ENCODE measurements at places on chromosomes 6 and 20.

- DNase-seq = no peak
Measured at GRCh38 chr20:25541676-25542075, 43.7 kb downstream of the NINL start.

DNA sequence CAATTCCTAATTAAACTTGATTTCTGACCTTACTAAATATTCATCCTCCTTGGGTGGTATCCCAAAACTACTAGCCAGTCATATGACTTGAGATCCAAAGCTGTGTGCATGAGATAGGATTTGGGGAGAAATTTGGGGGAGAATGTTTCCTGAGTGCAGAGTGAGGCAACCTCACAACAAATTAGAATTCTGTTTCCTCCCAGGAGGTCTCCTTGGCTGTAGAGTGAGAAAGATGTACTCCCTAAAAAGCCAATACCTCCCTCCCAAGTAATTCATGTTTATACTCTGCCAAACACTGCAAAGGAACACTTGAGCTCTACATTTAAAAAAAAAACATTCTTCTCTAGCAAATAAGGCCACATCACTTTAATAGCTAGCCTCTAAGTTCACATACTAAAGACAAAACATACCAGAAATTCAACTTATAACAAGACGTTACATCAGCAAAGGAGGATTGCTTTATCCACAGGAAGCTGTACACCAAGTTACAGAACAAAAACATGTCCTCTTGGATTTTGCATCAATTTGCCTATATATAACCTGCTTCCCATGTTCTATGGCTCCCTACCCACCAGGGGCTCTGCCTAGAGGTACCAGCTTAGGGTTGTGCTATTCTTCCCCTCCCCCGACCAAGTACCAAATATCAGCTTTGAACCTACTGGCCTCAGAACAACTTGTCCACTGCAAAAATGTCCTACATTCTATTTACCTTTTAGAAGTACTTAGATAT lies 15.4 kb upstream of the TMEM30A start:
- DNase-seq = no peak

- no peak for DNase-seq
Measured at GRCh38 chr6:53011979-53012378, 16.9 kb upstream of the GSTA4 start.

DNA sequence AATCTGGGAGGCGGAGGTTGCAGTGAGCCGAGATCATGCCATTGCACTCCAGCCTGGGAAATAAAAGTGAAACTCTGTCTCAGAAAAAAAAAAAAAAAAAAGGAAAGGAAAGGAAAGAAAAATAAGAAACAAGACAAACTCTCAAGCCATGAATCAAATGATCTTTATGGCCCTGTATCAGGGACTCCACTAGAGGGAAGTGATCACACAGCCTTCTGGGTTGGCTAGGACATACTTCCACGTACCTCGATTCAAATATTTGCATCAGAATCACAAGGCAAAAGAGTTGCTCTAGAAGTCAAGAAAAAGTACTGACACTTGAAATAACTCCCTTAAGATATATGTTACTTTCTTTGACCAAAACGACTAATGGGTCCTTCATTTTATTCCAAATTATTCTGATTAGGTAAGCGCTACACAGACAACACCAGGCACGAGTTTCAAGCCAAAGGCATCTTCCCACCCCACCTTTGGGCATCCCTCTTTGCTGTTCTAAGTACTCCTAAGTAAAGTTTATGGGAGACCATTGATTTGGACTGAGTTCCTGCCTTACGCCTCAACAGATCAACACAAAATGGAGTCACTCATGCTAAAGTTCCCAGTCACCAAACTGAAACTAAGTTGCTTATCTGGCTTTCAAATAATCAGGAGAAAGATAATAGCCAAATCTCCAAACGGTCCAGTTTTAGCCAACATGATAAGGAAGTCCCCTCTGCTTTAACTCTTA lies 77.5 kb upstream of the NT5E start:
- DNase-seq = no peak

- no peak for DNase-seq
Measured at GRCh38 chr20:2817341-2817726, 1.2 kb downstream of the TMEM239 start.

DNA sequence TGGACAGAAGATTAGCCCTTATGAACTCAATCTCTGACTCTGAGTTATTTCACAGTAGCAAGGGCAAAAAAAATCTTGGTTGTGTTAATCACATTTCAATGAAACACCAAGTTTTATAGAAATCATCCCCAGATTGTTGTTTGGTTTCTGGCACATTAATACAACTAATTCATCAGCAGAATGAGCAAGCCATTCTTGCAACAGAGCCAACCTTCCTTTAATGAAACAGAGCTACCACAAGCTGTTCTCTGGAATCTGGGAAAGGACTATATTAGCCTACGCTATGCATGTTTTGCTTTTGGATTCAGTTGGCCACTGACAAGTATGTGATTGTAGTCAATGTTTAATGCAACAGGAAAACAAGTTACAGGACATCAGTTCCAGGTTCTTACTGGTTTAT lies 13.8 kb upstream of the POPDC3 start:
- no peak for DNase-seq

DNA sequence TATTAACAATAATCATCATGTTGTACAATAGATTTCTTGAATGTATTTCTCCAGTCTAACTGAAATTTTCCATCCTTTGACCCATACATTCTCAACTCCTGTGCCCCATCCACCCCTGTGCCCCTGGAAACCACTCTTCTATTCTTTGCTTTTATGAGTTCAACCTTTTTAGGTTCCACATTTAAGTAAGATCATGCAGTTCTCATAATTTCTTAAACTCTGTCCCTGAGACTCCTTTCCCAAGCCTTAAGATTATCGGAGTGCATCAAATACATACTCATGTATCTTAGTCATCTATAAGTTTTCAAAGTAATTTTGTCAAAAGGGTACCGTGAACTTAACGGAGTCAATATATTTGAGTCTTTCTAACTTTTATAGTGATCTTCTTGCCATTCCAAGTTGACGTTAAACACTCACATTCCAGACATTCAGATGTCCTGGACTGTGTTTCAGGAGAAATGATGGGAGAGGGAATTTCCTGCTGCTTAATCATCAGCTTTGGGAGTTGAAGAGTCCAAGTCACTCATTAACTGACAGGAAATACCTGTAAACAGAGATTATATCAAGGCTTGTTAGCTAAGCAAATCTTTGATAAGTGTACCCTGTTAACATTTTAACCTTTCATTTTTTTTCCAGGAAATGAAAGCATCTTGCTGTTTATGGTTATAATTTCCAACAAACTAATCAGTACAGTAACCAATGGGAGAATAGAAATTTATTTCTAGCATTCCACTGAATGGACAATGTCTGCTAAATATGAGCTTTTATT lies 73.3 kb downstream of the ADGRG6 start:
- DNase-seq = no peak

GRCh38 chr20:59835057-59835447 lies 98.4 kb downstream of the SYCP2 start:
- no peak for DNase-seq

DNA sequence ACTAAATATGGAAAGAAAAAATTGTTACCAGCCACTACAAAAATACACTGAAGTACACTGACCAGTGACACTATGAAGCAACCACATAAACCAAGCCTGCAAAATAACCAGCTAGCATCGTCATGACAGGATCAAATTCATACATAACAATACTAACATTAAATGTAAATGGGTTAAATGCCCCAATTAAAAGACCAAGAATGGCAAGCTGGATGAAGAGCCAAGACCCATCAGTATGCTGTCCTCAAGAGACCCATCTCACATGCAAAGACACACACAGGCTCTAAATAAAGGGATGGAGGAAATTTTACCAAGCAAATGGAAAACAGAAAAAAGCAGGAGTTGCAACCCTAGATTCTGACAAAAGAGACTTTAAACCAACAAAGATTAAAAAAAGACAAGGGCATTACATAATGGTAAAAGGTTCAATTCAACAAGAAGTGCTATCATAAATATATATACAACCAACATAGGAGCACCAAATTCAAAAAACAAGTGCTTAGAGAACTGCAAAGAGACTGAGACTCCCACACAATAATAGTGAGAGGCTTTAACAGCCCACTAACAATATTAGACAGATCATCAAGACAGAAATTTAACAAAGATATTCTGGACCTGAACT lies 104.8 kb downstream of the HACE1 start:
- DNase-seq = no peak

DNA sequence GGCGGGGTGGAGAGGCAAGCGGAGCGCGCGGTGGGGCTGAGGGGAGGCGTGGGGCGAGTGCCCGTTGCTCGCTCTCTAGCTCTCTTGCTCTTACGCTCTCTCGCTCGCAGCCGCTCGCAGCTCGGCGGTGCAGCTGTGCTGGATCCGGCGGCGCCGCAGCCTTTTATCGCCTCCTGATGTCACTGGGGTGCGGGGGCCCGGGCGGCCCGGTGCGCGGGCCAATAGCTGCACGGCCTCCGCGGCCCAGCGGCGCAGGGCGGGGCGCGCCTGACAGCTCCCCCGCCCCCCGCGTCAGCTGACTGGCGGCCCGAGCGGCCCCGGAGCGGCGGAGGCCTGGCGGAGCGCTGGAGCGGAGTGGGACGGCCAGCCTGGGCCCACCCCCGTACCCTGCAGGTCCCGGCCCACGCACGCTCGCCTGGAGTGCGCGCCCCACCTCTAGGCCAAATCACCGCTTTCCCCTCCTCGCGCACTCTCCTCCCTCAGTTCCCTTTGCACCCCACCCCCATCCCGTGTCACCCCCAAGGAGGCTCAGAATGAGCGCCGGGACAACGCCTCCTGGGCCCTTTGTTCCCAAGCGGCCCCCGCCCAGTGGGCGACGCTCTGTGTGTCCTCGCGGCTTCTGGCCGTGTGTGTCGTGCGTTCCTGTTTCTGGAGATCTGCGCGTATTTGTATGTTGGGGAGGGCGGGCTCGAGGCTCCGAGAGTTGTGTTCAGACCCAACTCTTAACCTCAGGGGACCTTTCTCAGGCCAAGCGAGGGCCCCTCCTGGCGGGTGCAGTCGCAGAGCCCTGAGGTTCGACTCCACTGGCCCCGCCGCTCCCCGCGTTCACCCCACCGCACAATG lies at the start of gene MAFB:
Gene MAFB (minus strand): TSS at position 137 of the 843 bp plus-strand sequence. CDS start 386 bp downstream, outside the sequence.
- DNase-seq = peak; percentile 96

GRCh38 chr6:27205375-27206278 lies 41.9 kb upstream of the PRSS16 start:
- no peak for DNase-seq

- DNase-seq = no peak
Measured at GRCh38 chr20:1169224-1169623, 15.6 kb downstream of the TMEM74B start.

- DNase-seq = no peak
Measured at GRCh38 chr6:52815167-52816092, 11.8 kb upstream of the GSTA1 start.

GRCh38 chr20:4956200-4956810 lies 45.0 kb downstream of the SLC23A2 start:
- no peak for DNase-seq

DNA sequence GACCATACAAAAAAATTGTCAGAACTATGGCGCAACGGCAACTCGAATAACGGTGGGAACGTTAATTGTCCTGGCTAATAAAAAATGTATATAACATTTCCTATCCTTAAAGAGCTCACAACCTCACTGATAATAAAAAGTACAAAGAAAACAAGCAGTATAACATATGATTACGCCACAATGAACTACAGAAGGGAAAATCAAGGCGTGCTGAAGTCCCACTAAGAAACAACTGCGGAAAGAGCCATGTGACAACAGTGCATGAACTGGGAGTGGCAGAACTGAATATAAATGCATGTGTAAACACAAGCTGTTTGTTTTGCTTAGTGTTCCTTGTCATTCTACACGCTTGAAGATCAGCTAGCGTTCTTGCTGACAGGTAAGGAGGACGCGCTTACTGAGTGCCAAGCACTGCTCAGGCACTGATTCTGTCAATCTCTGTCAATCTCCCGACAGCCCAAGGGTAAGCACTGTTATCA lies 466 bp upstream of the PSMB1 start:
- DNase-seq = no peak

DNA sequence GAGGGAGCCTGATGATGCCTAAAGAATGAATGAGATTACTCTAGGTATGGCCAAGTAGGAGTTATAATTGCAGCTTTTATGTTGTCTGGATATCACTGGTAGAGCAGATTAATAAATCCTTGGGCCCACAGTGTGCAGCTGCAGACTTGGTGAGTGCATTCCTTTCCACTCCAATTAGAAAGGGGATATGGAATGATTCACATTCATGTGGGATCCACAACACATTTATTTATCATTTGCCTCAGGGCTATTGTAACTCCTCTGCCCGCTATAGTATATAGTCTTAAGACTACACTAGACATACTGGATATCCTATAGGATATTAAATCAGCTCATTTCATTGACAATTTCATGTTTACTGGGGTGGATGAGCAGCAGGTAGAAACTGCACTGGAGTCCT lies 11.6 kb upstream of the HLA-G start:
- DNase-seq = no peak

DNA sequence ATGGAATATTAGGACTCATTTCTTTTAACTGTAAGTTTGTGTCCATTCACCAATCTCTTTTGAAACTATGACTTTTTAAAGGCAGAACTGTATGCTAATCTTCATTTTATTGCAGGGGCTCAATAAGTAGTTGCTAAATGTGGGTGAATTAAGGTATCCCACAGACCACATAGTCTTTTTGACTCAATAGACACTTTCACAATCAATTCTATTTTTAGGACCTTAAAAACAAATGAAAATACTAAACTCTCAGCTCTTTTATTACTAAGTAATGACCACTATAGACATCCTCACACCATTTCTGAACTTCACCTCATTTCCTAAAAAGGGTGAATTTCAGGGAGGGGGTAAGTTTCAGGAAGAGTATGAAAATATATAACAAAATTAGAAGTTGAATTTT lies 106.8 kb upstream of the BEND6 start:
- DNase-seq = no peak

DNA sequence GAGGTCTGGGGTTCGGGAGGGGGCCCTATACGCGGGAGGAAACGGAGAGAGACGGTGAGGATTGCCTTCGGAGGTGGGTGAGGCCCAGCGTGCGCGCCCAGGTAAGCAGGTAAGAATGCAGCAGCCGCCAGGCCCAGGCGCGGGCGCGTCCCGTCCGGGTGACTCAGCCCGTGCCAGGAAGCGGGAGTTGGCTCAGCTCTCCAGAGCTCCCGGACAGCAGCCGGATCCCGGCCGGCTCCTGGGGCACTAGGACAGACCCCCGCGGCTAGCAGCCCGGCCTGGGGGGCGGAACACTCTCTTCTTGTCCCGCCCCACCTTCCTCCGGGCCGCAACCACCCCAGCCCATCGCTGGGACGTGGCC lies 1.5 kb upstream of the MDFI start:
- DNase-seq = no peak

GRCh38 chr6:3831761-3832530 lies 17.2 kb upstream of the FAM50B start:
- no peak for DNase-seq

GRCh38 chr20:60803335-60804055 lies 448.6 kb upstream of the CDH4 start:
- DNase-seq = no peak

DNA sequence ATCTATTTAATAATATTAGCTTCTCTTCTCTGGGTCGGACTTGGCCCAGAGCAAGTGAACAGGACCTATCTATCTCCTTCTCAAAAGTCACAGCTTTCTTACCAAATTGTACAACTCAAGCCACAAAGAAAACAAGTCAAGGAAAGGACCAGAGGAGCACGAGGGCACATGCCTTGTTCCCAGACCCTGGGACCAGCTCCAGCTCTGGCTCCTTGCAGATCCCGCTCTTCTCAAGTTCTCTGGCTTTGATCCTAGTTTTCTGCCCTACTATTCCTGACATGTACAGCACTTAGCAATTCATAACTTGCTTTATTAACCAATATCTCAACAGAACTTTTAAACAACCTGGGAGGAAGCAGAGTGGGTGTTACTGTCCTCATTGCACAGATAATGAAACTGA lies 185.9 kb downstream of the ESR1 start:
- no peak for DNase-seq

Measured in sciatic nerve (tissue), 2 donors.